Stimulated activated CD4-positive, alpha-beta T cell treated with anti-CD3 and anti-CD28 coated beads, Interleukin-1b, Interleukin-23, amount 100 ng/mL, for 24 hours (primary cell): ENCODE measurements at places on chromosomes 4 and X.

DNA sequence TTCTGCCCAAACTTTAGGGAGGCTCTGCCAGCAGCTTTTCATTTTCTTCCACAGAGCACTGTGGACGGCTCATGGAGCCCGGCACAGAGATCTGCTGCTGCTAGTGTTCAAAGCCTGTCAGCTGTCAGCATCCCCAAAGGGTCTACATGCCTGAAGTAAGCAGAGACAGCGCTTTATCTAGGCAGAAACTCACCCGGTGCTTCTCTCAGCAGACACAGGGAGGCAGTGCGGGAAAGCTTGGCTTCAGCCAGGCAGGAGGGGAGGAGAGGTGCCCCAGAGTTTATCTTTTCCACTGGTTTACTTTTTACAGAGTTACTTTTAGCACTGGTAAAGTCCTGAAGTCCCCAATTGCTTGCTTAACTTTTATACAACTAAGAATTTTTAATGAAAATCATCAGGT is 339.3 kb downstream of the NKX6-1 start:
- DNase-seq = no peak

GRCh38 chr4:76569225-76569624 is 134.2 kb downstream of the SHROOM3 start:
- DNase-seq = no peak

DNA sequence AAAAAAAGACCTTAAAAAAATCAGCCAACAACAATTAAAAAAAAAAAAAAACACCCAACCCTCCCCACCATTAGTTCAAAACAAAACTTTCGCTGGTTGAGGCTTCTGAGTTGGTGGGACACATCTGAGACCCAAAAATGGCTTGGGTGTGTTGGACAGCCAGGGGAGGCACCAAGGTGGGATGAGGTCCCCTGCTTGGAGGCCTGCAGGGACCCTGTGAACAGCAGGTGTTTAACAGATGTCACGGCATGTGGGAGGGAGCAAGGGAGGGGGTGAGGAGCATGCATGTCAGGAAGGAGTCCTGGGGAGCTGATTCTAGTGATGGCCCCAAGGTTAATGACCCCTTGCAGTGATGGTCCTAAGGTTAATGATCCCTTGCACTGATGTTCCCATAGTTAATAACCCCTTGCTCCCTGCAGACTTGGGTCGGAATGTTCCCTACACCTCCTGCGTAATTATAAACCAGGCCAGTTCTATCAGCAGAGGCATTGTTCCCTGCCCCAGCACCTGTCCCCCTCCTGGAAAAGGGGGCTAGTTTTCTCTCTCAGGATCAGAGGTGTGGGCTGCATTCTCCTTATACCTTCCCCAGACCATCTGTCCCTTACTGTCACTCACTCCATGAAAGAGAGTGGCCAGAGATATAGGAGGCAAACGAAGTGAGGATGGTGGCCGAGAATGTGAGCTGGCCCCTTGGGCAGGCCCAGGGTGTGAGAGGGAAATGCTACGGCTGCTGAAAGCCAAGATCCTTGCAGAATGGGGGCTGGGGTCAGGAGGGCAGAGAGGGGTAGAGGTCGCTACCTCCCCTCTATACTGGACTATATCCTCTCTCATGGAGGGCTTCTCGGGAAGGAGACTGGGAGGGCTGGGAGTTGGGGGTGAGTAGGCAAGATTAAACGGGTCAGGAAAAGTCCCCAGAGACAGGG is 2.3 kb upstream of the FOXP3 start:
- no peak for DNase-seq

DNA sequence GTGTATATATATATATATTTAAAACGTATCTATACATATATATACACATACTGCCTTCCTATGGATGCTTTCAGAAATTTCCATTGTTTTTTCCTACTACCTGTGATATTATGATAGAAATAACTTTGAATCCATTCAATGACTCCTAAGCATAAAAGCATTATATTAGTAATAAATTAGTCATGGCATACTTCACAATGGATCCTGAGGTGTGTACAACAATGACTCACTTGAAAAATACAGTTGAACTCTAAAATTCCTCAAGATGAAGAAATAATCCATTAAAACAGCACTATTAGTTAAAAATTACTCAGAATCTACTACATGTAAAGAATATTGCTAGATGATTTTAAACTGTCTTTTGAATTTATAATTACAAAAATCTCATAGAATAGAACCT is 201.1 kb downstream of the STPG2 start:
- no peak for DNase-seq

- no peak for DNase-seq
Measured at GRCh38 chr4:93469560-93469959, 359.0 kb upstream of the ATOH1 start.

DNA sequence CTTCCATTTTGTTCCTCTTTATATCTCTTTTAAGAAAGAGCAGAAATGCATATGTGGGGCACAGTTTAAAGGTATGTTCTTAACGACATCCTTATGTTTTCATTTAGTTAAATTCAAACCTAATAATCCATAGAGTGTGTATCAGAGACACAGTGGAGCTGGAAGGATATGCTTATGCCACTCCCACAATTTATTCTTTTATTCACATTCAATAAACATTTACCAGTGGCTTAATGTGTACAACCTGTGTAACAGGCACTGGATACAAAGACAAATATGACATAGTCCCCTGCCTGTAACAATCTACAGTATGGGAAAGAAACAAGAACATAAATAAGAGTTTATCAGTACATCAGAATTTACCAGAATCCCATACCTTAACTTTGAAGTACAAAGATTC is 22.4 kb upstream of the CORIN start:
- DNase-seq = no peak

DNA sequence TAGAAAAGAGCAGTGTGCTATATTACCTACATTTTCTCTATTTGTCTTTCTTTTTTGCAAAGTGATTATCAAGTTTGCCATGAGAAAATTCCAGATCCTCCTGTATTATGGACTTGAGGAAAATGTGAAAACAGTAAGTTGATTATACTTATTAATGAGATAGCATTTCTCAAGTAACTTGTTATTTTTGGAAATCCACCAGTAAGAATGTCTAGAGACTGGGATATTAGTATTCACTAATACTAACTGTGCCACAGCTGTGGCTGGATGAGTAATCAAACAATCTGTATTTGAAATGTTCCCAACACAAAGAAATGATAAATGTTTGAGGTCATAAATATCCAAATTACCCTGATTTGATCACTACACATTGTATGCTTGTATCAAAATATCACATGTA is 147.0 kb upstream of the CTSO start:
- no peak for DNase-seq
